ENCODE measurements at places on chromosomes 7 and 10.

DNA sequence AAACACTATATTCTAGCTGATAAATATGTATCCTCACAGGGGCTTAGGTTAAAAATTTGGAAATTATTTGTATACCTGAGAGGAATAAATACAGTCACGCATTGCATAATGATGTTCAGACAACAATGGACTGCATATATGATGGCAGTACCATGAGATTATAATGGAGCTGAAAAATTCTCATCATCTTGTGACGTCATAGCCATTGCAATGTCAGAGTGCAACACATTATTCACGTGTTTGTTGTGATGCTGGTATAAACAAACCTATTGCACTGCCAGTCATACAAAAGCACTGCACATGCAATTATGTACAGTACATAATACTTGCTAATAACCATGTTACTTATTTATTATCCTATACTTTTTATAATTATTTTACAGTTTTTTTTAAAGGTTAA, 31.4 kb downstream of the STEAP1B start:
- no peaks in the 10 kb centered on the region for H3K36me3 ChIP-seq
- DNase-seq = no peak
- H3K4me1 ChIP-seq = no peaks in the 10 kb centered on the region
- H3K4me3 ChIP-seq = no peak overlapping the region

- no peak overlapping the region for H3K27ac ChIP-seq
- no peak for DNase-seq
- H3K36me3 ChIP-seq = peaks cover 12% of the 10 kb centered on the region
- H3K27me3 ChIP-seq = no peaks in the 10 kb centered on the region
- no peak overlapping the region for H3K4me3 ChIP-seq
Measured at GRCh38 chr7:4715410-4715776, 33.3 kb downstream of the FOXK1 start.

DNA sequence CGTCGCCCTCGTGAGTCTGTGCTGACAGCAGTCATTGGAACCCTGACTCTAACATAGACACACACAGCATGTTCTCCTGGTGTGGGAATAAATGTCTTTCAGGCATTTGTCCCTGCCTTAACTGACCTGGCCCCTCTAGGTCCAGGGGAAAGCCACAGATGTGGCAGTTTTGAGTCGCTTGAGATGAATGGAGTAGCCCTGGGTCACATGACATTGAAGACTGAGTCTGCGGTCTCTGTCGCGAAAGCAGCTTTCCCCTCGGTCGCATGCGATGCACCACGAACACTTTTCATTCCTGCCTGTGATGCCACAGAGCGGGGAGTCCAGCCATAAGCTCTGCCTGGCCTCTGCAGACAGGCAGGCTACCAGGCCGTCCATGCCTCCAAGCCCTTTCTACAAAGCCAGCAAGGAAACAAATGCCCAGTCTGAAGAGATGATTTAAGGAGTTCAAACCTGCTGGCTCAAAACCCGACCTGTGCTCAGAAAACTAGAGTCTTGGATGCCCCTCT, 172.3 kb downstream of the WDR37 start:
- H3K27me3 ChIP-seq = no peaks in the 10 kb centered on the region
- H3K4me1 ChIP-seq = no peaks in the 10 kb centered on the region
- H3K4me3 ChIP-seq = no peak overlapping the region
- no peak overlapping the region for H3K27ac ChIP-seq
- no peak for DNase-seq
- no peaks in the 10 kb centered on the region for H3K36me3 ChIP-seq

DNA sequence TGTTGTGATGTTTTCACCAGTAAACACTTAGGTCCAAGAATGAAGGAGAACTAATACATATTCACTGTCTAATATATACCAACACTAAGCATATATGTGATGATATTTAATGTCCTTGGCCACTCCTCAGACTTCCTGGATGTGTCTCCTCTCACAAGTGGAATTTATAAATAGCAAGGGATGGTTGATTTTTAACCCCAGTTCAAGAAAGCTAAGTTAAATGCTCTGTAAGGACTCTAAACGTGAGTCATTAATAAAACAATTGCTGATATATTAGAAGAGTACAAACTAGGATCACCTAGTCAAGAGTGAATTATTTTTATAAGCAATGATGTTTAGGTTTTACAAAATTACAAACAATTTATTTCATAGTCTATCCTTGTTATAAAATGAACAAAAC, 355.9 kb upstream of the TMEM229A start:
- H3K4me1 ChIP-seq = no peaks in the 10 kb centered on the region
- H3K36me3 ChIP-seq = no peaks in the 10 kb centered on the region
- H3K4me3 ChIP-seq = no peak overlapping the region
- no peaks in the 10 kb centered on the region for H3K27me3 ChIP-seq
- no peak for DNase-seq
- no peak overlapping the region for H3K27ac ChIP-seq

DNA sequence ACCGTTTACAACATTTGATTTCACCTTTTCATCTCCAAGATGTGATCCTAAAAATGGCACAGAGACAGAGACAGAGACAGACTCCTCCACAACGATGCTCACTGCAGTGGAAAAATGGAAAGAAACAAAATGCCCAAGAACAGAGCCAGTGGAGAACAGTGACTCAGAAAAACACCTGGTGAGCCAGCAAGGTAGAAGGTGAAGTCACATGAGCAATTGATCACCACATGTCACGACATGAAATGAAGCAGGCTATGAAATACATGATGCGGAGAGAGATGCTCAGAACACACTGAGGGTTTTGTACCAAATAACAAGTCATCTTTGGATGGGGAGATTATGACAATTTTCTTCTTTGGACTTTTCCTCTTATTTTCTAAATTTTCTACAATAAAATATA, 3.5 kb downstream of the MSMB start:
- H3K36me3 ChIP-seq = no peaks in the 10 kb centered on the region
- H3K4me1 ChIP-seq = no peaks in the 10 kb centered on the region
- H3K27ac ChIP-seq = no peak overlapping the region
- H3K27me3 ChIP-seq = peaks cover 19% of the 10 kb centered on the region
- no peak overlapping the region for H3K4me3 ChIP-seq

GRCh38 chr7:2529161-2530070, 9.8 kb downstream of the LFNG start:
- peaks cover 26% of the 10 kb centered on the region for H3K4me1 ChIP-seq
- no peaks in the 10 kb centered on the region for H3K27me3 ChIP-seq
- H3K36me3 ChIP-seq = peaks cover 26% of the 10 kb centered on the region
- peak overlapping the region; percentile 91 for H3K27ac ChIP-seq

DNA sequence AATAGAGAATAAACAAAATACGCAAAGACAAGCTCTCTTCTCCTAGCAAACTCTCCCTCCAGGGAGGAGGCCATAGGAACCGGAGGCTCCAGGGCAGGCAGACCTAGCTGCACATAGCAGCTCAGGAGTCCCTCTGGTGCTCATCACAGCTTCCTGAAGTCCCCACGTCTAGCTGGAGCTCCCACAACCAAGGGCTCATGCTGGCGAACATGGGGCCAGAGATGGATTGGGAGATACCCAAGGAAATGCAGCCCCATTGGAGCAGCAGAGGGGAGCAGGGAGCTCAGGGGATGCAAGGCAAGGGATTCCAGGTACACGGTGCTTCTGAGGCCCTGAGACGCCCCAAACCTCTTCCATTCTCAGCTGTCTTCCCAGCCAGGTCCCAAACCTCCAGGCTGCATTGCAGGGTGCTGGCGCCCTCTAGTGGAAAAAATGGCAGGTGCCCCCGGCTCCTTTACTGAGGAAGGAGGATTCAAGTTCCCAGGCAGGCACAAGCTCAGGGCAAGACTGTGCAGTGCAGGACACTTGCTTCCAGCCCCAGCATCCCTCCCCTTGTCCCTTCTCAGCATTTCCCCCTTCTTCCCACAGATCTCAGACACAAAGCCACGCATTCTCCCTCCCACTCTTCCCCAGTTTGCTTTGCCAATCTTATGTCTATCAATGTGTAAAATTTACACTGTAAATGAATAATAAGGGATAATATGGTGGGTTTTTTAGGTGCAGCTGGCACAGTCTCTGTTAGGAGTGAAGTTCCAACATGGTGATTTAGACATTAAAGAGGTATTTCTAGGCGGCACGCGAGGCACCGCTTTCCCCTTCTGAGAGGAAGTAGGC, 46.2 kb downstream of the GPAM start:
- DNase-seq = peak; percentile 46
- H3K36me3 ChIP-seq = no peaks in the 10 kb centered on the region
- H3K4me1 ChIP-seq = peaks cover 2% of the 10 kb centered on the region
- no peak overlapping the region for H3K27ac ChIP-seq
- H3K27me3 ChIP-seq = no peaks in the 10 kb centered on the region
- no peak overlapping the region for H3K4me3 ChIP-seq

DNA sequence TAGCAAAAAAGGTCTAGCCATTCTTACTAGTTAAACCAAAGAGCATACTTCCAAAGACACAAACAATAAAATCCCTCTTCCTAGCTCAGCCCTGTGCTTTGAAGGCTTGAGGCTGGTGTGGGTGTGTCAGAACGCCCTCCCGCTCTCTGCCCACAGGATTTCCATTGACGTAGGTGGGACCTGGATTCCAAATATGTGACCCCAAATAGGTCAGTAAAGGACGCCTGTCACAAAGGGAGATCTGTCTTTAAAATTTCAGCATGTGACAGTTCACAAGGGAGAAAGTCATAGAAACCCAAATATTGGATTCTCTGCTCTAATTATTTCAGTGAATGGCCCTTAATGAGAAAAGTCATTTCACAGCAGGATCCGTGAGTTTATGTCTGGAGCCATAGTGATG, 39.9 kb upstream of the LYZL1 start:
- H3K27me3 ChIP-seq = no peaks in the 10 kb centered on the region
- H3K27ac ChIP-seq = no peak overlapping the region
- H3K4me3 ChIP-seq = no peak overlapping the region
- H3K4me1 ChIP-seq = no peaks in the 10 kb centered on the region
- H3K36me3 ChIP-seq = no peaks in the 10 kb centered on the region

GRCh38 chr10:101831169-101831811, 12.3 kb downstream of the KCNIP2 start:
- no peak for DNase-seq
- H3K36me3 ChIP-seq = peaks cover 3% of the 10 kb centered on the region
- H3K27ac ChIP-seq = peak overlapping the region; percentile 93
- H3K27me3 ChIP-seq = no peaks in the 10 kb centered on the region
- peak overlapping the region; percentile 83 for H3K4me3 ChIP-seq
- peaks cover 53% of the 10 kb centered on the region for H3K4me1 ChIP-seq

- no peak overlapping the region for H3K4me3 ChIP-seq
- H3K27ac ChIP-seq = no peak overlapping the region
- no peaks in the 10 kb centered on the region for H3K36me3 ChIP-seq
- H3K4me1 ChIP-seq = peaks cover 6% of the 10 kb centered on the region
Measured at GRCh38 chr7:74604326-74605020, 53.0 kb upstream of the GTF2I start.

DNA sequence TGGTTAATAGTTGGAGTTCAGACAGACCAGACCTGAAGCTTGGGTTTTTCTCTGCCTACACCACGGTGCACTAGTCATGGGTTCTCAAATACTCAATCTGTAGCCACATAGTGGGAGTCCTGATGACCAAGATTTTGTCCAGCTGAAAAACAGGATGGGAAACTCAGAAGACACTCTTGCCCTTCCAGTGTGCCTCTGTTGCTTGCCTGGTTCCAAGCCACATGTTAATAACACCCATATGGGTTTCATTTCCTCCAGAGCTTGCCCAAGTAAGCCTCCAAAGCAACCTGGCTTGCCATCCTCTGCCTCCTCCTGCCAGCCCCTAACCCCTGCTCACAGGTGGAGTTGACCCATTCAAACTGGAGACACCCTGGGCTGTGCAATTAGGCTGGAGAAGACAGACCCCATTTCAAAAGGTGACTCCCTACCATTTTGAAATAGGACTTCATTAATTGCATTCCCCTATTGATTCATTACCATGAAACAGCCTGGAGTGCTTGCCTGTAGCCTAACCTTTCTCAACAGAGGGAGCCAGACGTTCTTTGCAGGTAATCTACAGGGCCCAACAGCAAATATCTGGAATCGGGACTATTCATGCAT, 108.0 kb upstream of the HABP2 start:
- H3K27ac ChIP-seq = no peak overlapping the region
- DNase-seq = no peak
- H3K27me3 ChIP-seq = no peaks in the 10 kb centered on the region
- H3K4me1 ChIP-seq = no peaks in the 10 kb centered on the region
- H3K4me3 ChIP-seq = no peak overlapping the region

DNA sequence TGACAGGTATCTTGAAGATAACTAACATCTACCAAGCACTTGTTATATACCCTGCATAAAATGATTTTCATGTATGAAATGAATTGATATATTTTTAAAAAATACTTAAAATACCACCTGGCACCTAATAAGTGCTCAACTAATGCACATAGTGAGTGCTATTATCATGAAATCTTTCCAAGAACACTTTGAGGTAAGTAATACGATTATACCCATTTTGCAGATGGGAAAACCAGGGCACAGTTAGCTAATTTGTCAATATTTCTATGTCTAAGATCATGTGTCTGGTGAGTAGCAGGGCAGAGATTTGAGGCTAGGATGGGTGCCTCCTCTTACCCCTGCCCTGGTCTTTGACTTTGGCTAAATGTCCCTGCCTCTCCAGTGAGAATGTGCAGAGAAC, 6.1 kb downstream of the DMBT1 start:
- no peaks in the 10 kb centered on the region for H3K36me3 ChIP-seq
- peaks cover 32% of the 10 kb centered on the region for H3K27me3 ChIP-seq
- DNase-seq = no peak
- H3K4me1 ChIP-seq = peaks cover 4% of the 10 kb centered on the region
- no peak overlapping the region for H3K27ac ChIP-seq

GRCh38 chr7:55400191-55400590, 35.1 kb downstream of the LANCL2 start:
- no peaks in the 10 kb centered on the region for H3K27me3 ChIP-seq
- no peak for DNase-seq
- H3K4me1 ChIP-seq = no peaks in the 10 kb centered on the region
- no peak overlapping the region for H3K4me3 ChIP-seq

GRCh38 chr7:4076701-4077294, 605.3 kb upstream of the FOXK1 start:
- no peaks in the 10 kb centered on the region for H3K4me1 ChIP-seq
- no peaks in the 10 kb centered on the region for H3K27me3 ChIP-seq
- no peak overlapping the region for H3K4me3 ChIP-seq
- no peaks in the 10 kb centered on the region for H3K36me3 ChIP-seq
- DNase-seq = no peak
- no peak overlapping the region for H3K27ac ChIP-seq

All from T-helper 2 cell treated with Interferon-gamma antibody and Interleukin-4, amounts not matched to agents 5 μg/mL and 100 μg/mL, for 36 hours (primary cell).